Muscle of back (tissue), 13 donors: ENCODE measurements at places on chromosomes 2 and 18. TPM values are rescaled to one million over a fixed set of nuclear protein-coding genes. Genes with fewer than 3 reads are reported as not detected.

Gene CXCR4
- polyA plus RNA-seq = 35.8 TPM

Gene ABCG5
- polyA plus RNA-seq = not detected

Gene CRYBA2
- polyA plus RNA-seq = not detected

Gene SPP2
- not detected for polyA plus RNA-seq

Gene DES
- polyA plus RNA-seq = 4,456 TPM
